ENCODE measurements at places on chromosomes 3 and 15. TPM values are rescaled to one million over a fixed set of nuclear protein-coding genes. Genes with fewer than 3 reads are reported as not detected.

- no peak for DNase-seq
Observed at GRCh38 chr3:148727231-148727630, 29.5 kb downstream of the AGTR1 start.

GRCh38 chr3:188198760-188199327 is 44.9 kb downstream of the LPP start:
- no peak for DNase-seq

DNA sequence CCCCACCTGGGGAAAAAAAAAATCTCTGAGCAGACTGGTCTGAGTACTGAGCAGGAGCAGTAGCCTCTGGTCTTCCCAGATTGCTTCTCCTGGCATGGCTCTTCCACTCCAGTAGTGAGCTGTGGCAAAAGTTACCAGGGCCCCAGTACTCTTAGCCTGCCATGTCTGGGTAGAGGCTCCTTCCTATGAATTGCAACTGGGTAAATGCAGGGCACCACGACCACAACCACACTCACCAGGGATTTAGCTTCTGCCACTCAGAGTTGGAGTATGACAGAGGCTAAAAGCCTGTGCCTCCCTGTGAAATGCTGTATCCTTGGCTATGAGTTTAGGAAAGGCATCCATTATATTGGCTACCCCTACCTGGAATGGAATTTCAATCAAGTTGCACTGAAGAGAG is 67.9 kb upstream of the CCDC54 start:
- DNase-seq: no peak

DNA sequence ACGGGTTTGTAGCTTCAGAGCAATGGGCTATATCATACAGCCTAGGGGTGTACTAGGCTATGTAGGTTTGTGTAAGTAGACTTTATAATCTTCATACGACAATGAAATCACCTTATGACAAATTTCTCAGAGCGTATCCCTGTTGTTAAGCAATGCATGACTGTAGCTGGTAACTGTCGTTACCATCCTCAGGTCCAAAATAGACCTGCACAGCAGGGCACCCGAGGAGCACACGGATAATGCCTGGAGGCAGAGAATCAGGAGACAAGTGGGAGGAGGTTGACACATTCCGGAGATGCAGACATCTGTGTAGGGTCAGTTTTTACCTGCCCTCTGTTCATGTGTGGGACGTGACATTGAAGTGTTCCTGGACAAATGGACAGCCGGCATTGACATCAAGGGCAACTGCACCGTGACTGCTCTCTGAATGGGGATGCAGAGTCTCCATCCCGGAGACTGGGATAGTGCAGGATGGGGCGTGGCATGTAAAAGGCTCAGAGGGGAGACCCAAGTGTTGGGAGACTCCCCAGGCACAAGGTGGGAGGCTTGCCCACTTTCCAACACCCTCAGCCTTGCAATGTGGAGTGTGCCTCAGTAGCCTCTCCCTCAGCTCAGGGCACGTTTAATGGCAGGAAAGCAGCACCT is 45.9 kb upstream of the PGPEP1L start:
- DNase-seq: no peak

TTC21A gene
- 16.2 TPM for polyA plus RNA-seq

DNA sequence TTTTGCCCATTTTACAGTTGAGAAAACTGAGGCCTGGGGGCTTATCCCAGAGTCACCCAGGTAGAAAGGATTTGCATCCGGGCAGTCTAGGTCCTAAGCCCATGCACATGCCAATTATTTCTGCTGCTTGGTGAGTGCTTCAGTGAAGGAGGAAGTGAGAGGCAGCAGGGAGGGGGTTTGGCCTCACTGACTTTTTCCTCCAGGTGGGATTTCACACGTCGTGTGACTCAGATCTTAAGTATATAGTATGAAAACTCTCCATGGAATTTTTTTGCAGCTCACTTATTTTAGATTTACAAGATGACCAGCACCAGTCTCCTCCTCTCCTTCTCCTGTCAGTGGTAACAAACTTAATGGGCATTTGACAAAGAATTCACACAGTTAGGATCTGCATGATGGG is 4.6 kb downstream of the ITGA11 start:
- DNase-seq: no peak
